ENCODE measurements at places on chromosomes 7 and 10.

- no peak for DNase-seq
These were observed 51.2 kb upstream of the STK17A start for GRCh38 chr7:43531700-43532099.

DNA sequence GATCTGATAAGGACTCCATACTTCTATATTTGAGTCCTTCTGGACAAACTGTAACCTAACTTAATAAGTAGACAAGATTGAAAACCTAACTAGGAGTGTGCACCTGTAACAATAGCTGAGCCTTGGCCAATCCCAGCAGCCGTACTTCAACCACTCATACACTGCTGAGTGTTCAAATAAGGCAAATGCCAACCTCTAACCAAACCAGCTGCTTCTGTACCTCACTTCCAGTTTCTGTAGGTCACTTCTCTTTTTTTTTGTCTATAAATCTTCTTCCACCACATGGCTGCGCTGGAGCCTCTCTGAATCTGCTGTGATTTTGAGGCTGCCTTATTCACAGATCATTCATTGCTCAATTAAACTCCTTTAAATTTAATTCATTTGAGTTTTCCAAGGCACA lies 753.2 kb downstream of the DNAJB9 start:
- DNase-seq, result no peak

DNA sequence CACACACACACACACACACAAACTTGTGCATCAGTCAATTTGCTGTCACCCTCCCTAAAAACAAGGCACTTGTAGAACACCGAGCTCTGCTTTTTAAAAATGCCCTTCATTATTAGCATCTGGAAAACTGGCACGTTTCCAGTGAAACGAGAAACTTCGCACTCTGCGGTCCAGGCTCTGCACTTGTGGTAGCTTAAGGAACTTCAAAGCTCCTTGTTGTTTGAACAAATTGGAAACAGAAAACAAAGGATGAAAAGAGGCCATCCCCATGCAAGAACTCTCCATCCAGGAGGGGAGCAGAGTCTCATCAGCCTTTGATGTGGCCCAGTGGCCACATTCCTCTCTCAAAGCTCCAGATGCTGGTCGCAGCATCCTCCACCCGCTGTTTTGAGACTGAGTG lies 105.1 kb downstream of the C10orf90 start:
- no peak for DNase-seq

GRCh38 chr7:36855330-36855729 lies 131.0 kb upstream of the AOAH start:
- no peak for DNase-seq

GRCh38 chr10:12337453-12338372 lies 11.6 kb upstream of the CAMK1D start:
- DNase-seq, result no peak

- DNase-seq, result no peak
These were observed 69.7 kb downstream of the MRC1 start for GRCh38 chr10:17878896-17879295.

DNA sequence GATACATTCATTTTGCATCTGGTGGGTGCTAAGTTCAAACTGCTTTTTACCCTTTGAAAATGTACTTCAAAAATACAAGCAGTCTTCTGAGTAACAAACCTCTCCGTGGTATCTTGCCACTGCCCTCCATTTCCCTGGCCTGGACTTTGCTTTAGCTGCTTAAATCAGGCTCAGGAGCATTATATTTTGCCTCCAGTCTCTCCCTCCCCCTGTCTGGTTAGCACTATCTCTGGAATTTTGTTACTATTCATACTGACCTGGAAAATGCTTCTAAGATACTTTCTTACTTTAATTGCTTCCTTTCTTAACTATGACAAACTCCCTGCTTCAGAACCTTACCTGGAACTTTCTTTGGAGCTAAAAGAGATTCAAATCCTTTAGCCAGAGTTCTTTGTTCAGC lies 369.8 kb downstream of the GFRA1 start:
- DNase-seq, result no peak

- no peak for DNase-seq
These were observed 57.4 kb downstream of the SPOCK2 start for GRCh38 chr10:72030762-72031543.

DNA sequence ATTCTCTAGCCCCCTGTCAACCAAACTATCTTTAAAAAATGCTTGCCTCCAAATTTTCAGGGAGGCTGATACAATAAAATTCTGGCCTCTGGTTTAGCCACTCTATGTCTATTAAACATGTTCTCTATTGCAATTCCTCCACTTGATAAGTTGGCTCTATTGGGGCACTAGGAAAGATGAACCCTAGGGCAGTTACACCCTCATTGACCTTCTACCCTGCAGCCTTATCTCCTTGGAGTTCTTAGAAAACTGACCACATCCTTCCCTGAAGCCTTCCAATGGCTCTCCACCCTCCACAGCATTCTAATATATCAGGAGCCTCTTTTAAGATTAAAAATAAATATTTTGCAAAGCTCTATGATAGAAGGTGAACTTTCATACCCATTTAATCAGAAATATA lies 30.6 kb downstream of the SVOPL start:
- no peak for DNase-seq

- no peak for DNase-seq
These were observed 26.6 kb downstream of the KCNH2 start for GRCh38 chr7:150951521-150951920.

GRCh38 chr10:27692663-27693062 lies 53.0 kb downstream of the MKX start:
- no peak for DNase-seq

GRCh38 chr7:19567011-19567410 lies 141.8 kb downstream of the POLR1F start:
- no peak for DNase-seq

DNA sequence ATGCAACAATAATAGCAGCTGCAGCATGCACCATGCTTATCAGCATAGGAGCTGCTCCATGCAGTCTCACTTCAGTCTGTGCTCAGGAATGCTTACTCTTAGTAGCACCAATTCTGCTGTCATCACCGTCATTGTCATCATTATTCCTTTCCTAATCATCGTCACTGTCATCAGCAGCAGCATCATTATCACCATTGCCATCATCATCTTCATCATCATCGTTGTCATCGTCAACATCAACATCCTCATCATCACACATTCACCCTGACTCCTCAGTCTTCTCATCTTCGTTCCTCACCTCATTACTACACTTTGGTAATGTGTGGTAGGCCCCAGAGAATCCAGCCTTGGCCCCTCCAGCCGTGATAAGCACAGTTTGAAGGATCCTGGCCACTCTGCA lies 545.0 kb downstream of the TNS3 start:
- no peak for DNase-seq

GRCh38 chr10:113069595-113069994 lies 119.5 kb downstream of the TCF7L2 start:
- no peak for DNase-seq

DNA sequence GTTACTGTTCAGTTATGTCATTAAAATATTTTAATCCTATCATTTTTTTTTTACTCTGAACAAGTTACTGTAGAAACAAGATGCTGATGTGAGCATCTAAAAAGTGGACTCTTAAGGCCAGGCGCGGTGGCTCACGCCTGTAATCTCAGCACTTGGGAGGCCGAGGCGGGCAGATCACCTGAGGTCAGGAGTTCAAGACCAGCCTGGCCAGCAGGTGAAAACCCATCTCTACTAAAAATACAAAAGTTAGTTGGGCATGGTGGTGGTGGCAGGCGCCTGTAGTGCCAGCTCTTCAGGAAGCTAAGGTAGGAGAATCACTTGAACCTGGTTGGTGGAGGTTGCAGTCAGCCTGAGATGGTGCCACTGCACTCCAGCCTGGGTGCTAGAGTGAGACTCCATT lies 2.9 kb downstream of the WAC start:
- DNase-seq, result no peak

DNA sequence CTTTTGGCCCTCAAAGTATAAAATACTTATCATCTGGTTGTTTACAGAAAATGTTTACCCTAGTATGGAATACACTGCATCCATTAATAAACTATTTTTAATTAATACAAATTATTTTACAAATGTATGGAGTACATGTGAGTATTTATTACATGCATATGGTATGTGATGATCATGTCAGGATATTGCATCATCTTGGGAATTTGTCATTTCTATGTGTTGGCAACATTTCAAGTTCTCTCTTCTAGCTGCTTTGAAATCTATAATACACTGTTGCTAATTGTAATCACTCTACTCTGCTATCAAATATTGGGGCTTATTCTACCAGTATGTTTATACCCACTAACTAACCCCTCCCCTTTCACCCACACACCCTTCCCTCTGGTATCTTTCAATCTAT lies 103.9 kb upstream of the THSD7A start:
- no peak for DNase-seq

DNA sequence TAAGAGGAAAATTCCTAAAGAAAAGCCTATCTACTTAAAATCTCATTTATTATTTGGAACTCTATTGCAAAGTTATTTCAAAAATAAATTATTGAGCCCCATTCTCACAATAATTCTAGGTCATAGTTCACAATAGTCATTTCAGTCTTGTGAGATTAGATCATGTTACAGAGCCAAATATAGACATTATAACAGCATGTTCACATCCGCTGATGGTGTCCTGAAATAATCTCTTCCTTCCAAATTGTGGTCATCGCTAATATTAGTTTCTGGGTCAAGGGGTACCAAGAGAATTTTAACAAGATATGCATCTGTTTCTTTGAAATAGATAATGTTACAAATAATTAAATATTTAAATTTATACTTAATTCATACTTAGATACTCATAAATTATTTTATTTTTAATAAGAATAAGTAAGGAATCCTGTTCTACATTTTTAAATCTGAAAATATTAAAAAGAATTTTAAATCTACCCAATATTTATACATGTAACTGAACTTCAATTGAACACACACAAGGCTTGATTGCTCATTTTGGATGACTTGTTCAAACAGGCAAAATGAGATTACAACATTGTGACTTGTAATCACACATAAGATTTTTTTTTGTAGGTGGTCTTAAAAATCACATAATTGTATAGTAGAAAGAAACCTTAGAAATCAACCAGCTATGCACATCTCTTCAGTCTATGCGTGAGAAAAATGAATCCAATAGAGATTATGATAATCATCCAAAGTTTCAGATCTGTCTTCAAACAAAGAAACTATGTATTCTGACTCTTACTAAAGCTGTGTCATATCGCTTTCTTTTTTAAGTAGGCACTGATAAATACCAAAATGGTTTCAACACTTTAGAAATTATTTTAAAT lies 13.1 kb downstream of the GNAT3 start:
- no peak for DNase-seq

GRCh38 chr7:149175150-149175549 lies 20.2 kb upstream of the ZNF282 start:
- no peak for DNase-seq

DNA sequence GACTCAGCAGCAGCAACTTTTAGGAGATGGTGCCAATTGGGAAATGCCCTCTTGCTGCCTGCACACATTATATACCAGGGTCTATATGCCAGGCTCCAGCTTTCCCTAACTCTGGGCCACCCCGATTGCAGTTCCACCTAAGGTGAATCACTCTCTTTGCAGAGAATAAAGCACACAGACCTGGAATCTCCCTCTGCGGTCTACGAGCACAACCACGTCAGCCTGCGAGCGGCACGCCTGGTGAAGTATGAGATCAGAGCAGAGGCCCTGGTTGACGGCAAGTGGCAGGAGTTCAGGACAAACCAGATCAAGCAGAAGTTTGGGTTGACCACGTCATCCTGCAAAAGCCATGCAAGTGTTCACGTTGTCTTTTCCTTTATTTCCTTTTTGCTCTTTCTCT lies 38.2 kb upstream of the PLEKHA1 start:
- no peak for DNase-seq

- DNase-seq, result no peak
These were observed 651.6 kb upstream of the IGFBP3 start for GRCh38 chr7:46572691-46573090.

DNA sequence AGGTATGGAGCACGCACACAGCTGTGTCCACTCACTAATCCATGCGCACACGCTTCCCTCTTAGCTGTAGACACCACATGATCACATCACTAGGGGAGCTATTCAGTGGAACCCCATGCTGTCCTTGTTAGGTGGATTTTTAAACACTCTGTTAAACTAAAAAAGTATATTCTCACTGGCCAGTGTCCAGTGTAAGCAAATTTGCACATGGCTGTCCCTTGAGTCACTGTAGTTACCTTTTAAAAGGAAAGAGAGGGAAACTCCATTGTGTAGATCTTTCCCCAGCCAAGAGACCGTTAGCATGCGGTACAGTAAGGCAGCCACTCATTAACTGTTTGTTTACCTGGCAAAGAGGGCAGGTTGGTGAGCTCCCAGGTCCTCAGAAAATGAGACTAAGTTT lies 81.6 kb upstream of the INSYN2A start:
- DNase-seq, result no peak

- no peak for DNase-seq
These were observed 8.8 kb downstream of the TSPAN15 start for GRCh38 chr10:69459893-69460575.

DNA sequence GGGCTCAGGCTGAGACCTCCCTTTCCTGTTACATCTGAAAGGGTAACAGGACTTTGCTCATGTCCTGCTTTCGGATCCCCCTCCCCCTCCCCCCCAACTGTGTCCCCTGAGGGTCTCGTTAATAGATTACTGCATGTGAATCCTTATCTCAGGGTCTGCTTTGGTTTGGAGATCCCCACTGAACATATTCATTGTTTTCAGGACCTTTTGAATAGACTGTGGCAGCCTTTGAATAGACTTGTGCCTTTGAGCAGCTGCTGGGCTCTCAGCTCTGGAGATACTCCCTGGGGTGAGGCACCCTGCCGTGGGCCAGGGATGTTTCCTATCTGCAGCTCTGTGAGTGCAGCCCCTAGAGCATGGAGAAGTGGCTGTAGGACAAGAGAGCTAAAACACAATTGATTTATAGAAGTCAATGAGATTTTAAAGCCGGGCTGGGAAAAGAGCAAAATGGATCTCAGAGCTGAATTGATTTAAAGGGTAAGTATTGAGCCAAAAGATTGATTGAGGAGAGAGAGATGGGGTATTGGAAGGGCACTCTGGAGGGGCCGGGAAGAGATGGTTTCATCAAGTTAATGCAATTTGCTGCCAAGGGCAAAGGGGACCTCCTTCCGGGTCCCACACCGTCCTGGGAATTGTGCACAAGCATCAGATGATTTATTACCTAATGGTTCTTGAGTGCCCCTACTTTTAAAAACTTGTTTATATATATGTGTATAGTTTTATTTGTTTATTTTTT lies 9.9 kb downstream of the ARHGAP22 start:
- no peak for DNase-seq

DNA sequence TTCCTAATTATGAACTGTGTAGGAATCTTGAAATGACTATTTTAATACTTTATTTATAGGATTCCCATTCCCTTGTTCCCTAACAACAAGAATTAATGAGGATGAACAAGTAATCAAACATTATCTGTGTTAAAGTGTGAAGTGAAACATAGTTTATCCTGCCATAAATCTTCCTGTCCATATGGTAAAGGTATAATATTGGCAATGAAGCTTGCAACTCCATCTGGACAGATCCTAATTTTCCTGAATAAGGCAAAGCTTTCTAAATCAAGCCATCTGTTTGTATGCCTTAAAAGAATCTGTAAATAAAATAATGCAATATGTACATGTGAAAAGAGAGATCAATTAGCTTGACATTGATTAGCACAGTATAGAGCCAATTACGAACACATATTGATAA lies 529.0 kb downstream of the ANKRD7 start:
- no peak for DNase-seq
